Left colon (tissue), 2 donors: ENCODE measurements at places on chromosomes 2 and 18. TPM values are rescaled to one million over a fixed set of nuclear protein-coding genes. Genes with fewer than 3 reads are reported as not detected.

- no peak for DNase-seq
Measured at GRCh38 chr2:158357699-158358098, 98.9 kb downstream of the CCDC148 start.

- DNase-seq: no peak
Measured at GRCh38 chr2:173606619-173607248, 252.1 kb downstream of the CDCA7 start.

- DNase-seq: no peak
Measured at GRCh38 chr2:226130192-226130591, 669.4 kb downstream of the IRS1 start.

GRCh38 chr2:166773308-166773949, 114.9 kb upstream of the XIRP2 start:
- no peak for DNase-seq

GRCh38 chr2:217157581-217157980, 297.7 kb upstream of the TNP1 start:
- DNase-seq: no peak

- no peak for DNase-seq
Measured at GRCh38 chr2:51420511-51420910, 388.6 kb upstream of the NRXN1 start.

DNA sequence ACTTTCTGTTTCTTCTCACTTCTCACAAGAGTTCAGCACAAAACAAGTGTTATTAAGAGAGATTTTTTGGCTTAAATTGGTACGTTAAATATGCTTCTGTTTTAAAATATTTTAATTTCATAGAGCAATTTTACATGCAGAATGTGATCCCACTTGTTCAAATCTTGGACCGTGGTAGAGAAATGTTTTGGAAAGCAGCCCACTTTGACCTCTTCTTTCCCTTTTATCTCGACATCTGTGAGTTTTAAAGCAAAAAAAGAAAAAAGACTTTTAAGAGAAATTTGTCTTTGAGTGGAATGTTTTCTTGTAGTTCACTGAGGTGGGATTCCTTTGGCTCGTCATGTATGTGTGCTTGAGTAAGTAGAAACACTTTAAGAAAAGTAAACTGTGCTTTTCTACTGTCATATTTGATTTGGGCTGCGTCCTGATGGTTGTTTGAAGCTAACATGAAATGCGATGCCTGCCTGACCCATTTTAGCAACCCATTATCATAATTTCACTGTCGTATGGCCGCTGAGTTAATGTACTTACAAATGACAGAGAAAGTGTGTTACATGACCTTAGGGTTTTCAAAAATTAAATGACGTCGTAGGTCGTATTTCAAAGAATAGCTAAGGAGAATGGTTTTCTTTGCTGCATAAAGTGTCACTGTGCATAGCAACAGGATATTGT, 54.5 kb downstream of the TSHZ1 start:
- DNase-seq: no peak

DNA sequence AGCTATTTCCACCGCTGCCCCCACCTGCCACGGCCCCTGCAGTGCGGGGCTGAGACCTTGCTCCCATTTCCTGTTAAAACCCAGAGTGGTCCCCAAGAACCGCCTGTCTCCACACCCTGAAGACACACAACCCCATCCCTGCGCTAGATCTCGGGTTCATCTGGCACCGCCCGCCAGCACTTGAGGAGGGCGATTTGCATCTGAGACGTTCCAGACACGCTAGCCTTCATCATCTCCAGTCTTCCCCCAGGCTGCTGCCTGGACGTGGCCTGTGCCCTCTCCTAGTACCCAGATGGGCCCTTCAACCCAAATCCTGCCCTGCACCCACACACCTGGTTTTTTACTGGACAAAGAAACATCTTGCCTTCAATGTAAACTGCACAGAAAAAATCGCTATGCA, 49.8 kb downstream of the SLC66A2 start:
- no peak for DNase-seq

GRCh38 chr18:56294484-56295183, 343.8 kb downstream of the TXNL1 start:
- DNase-seq: no peak

- DNase-seq: no peak
Measured at GRCh38 chr2:234514873-234515638, 18.2 kb upstream of the ARL4C start.

- DNase-seq: no peak
Measured at GRCh38 chr2:236985761-236986339, 99.8 kb upstream of the COPS8 start.

GRCh38 chr2:178335230-178335629, 115.7 kb downstream of the PRKRA start:
- DNase-seq: no peak

- no peak for DNase-seq
Measured at GRCh38 chr2:39058101-39058500, 62.8 kb downstream of the SOS1 start.

- no peak for DNase-seq
Measured at GRCh38 chr2:205337274-205337673, 345.0 kb upstream of the NRP2 start.

GRCh38 chr2:127681288-127681804, 6.0 kb upstream of the LIMS2 start:
- no peak for DNase-seq

DNA sequence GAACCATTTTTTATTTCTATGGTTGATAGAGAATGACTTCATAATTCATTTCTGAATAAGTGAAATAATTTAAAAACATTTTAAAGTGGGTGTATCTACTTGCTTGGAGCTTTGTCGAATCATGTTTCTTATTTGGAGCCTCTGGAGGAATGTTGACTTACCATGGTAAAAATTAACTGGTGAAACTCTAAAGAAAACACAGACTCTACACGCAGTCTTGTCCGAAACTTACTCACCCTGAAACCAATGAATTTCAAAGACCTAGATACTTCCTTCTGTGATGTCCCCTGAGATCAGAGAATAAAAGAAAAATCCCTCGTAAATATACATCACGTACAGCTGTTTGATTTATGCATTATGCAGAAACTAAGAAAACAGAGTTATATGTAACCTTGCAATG, 665.2 kb upstream of the NRXN1 start:
- no peak for DNase-seq

- DNase-seq: no peak
Measured at GRCh38 chr2:192390401-192390800, 195.7 kb upstream of the TMEFF2 start.

The HTR2B gene
- total RNA-seq: 0.12 TPM

The POMC gene
- 0.31 TPM for total RNA-seq

The LRP2 gene
- total RNA-seq: not detected

The REG1B gene
- total RNA-seq: 4.6 TPM

The SLC4A5 gene
- total RNA-seq: 1.4 TPM

The OSR1 gene
- 1.3 TPM for total RNA-seq

The RAMP1 gene
- 1.8 TPM for total RNA-seq
